ENCODE measurements at places on chromosomes 2 and 18. TPM values are rescaled to one million over a fixed set of nuclear protein-coding genes. Genes with fewer than 3 reads are reported as not detected.

- no peak for DNase-seq
These were observed 67.5 kb downstream of the GALNT13 start for GRCh38 chr2:153939124-153939796.

DNA sequence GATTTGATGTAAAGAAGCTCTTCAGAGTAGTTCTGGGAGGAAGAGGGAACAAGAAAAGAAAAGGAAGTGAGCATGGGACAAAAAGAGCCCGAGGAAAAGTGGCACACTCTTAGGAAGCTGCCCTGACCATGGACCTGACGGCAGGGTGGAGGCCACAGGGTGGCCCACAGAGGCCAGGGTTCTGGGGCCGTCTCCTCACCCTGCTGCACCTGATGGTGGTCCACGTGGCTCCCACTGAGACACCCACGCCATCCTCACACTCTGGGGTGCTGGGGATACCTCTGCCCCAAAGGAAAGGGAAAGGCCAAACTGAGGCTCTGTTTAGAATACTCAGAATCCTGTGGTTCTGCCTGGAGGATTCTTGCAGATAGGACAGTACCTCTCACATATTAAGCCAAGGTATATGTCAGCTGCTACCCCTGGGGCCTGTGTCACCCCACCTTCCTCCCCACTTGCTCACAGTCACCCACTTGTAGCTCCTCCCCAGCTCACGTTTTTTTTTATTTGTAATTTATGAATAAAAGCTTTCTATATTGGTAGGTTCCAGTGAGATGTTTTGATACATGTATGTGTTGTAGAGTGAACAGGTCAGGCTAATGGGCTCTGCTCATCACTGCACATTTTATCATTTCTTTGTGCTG, 171.1 kb downstream of the LDLRAD4 start:
- DNase-seq: no peak

- DNase-seq: no peak
These were observed 39.3 kb upstream of the SERPINB2 start for GRCh38 chr18:63848159-63848558.

DNA sequence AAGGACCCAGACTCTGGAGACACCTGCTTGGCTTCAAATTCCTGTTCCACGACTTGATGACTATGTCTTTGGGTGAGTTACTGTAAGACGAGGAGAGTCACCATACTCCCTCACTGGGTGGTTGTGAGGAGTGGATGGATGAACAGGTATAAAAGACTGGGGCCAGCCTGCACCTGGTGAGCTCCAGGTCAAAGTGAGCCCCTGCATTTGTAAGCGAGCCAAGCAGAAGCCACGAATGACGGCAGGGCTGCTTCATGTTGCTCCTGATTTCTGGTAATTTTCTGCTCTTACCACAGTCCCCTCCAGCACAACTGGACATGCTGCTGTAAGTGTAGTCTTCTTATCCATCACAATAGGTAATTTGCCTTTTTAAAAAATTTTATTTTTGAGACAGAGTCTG, 86.6 kb downstream of the POLR1A start:
- no peak for DNase-seq

TMEM87B gene
- 12.0 TPM for total RNA-seq

DNA sequence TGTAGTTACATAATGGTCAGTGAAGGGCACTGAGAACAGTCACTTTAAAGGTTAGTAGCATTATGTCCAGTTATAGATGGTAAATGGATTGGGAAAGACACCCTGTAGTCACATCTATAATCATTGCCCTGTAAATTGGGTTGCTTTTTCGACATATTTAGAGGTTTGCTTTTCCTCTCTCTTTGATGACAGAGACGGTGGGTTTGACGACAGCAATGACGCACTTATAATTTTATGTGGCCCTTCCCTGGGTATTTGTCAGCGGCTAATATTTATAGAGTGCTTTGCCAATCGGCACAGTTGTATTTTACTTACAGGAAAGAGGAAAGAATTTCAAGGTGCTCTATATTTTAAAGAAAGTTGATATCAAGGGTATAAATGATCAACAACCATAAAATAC, 2.8 kb downstream of the CPS1 start:
- no peak for DNase-seq

Data from activated naive CD4-positive, alpha-beta T cell treated with anti-CD3 and anti-CD28 coated beads for 36 hours (primary cell).